HS-27A (cell line): ENCODE measurements at places on chromosomes 2 and 18.

- DNase-seq = no peak
These were observed 89.0 kb downstream of the KCTD1 start for GRCh38 chr18:26459340-26459739.

- no peak for DNase-seq
These were observed 17.4 kb upstream of the CTAGE1 start for GRCh38 chr18:22434973-22435608.

- DNase-seq = no peak
These were observed 12.8 kb downstream of the EFR3B start for GRCh38 chr2:25054720-25055119.

- DNase-seq = no peak
These were observed 1682.3 kb upstream of the PIK3C3 start for GRCh38 chr18:40272630-40273231.

GRCh38 chr2:4336864-4337263 lies 633.5 kb downstream of the DCDC2C start:
- DNase-seq = no peak

DNA sequence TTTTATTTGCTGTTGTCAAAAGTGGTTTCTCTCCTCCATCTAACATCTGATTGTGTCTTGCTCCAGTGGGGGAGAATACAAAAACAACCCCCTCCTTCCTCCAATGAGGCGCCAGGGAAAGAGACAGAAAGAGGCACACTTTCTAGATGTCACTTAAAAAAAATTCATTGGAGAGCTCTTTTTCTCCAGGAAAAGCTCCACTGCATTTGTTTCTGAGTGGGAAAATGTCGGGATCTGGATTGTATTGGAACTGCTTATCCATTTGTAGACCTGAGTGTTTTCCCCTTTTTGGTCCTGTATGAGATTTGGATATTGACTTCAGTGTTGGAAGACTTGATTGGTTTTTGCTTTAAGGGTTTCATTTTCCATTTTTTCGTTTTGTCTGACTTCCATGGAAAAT lies 995 bp downstream of the MBD5 start:
- no peak for DNase-seq

DNA sequence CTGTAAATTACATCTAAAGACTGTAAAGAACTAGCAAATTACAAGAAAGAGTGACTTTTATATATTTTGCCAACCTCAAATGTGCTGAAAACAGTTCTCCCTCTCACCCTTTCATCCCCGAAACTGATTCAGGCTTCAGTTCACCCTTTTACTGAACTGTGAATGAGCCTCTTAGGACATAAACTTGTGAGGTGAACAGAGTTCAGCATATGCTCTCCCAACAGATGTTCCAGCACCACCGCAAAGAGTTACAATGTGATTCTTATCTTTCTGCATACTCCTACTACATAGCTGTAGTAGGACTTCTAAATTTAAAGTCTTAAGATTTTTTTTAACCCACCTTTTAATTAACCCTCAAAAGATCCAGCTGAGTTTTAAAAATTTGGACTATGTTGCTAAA lies 1.2 kb upstream of the ZCCHC2 start:
- DNase-seq = no peak

- DNase-seq = no peak
These were observed 42.6 kb upstream of the HNRNPA3 start for GRCh38 chr2:177169810-177170514.

DNA sequence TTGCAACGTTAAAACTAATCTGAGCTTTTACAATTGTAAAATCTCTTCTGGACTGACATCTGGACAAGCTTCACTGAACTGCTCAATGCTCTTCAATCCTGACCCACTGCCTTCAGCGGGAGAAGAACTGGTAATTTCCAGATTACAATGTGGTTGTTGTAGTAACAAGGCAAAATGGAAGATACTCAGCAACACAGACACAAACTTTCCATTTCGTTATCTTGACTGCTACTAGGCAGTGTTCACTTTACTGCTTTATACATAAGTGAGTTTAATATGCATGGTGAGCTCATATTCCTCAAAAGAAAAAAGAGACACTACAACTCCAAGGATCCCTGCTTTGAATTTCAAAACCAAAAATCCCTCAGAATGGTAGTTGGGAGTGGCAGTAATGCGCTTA lies 51.9 kb downstream of the GRB14 start:
- DNase-seq = no peak

GRCh38 chr18:48866028-48866733 lies 84.6 kb downstream of the SMAD7 start:
- DNase-seq = no peak

- DNase-seq = no peak
These were observed 61.2 kb upstream of the SLC39A10 start for GRCh38 chr2:195595825-195596224.

DNA sequence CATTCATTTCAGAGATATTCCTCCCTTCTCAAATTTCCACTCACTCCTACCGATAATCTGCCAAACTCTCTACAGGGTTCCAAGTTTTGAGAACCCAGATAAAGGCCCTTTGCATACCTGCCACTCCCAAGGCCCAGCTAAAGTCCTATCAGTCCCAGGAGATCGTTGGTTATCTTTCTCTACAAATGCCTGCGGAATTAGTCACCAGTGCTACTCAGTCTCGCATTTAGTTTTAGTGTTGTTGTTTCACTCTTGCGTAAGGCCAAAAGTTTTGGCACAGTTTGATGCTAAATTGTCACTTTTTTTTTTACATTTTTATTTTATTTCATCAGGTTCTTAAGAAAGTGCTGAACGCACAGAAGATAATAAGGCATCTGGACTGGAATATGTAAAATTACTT lies 29.2 kb upstream of the SETBP1 start:
- DNase-seq = peak; percentile 92

GRCh38 chr2:73972846-73973245 lies 11.9 kb upstream of the TET3 start:
- DNase-seq = no peak

DNA sequence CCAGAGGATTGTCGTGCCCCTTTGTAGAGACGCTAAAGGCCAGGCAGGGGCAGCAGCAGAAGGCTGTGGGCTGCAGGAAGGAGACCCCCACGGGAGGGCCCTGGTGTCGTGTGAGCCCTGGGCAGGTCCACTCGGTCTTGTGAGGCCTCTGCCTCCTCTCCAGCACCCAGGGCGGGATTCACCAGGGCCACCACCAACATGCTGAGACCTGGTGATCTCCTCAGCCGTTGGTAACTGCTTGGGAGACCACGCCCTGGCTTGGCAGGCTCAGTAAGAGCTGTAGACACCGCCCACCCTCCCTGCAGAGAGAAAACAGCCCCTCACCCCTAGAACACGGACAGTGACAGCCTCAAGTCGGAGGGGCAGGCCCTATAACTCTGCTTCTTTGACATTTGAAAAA lies 21.1 kb downstream of the MBP start:
- DNase-seq = no peak

GRCh38 chr2:172811027-172811426 lies 75.4 kb downstream of the RAPGEF4 start:
- no peak for DNase-seq

DNA sequence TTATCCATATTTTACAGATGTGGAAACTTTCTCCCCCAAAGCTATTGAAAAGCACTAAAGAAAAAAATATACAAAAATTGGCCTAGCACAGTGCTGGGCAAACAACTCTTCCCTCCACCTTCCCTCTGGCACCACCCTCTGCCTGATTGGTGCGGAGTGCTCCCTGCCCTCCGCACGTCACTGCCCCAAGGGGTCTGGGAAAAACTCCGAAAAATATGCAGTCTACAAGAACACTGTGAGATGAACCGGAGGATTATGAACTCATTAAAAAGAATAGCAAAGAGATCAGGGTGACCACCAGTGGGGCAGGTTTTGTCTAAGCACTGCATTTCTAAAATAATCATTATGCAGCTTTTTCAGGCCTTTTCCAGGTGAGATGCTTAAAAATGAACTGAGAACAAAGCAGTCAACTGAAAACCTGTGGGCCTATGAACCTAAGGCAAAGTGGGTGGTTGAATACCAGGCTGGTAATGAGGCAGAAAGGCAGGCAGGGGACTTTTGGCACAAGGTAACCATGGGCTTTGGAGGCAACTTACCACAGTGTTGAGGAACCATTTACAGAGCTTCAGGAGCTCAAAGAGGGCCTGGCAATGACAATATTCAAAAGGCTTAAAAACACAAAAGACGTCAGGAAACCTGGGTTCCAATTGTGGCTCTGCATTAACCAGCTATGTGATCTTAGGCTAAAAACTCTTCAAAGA lies 57.5 kb downstream of the AAK1 start:
- DNase-seq = no peak

- no peak for DNase-seq
These were observed 36.5 kb upstream of the SLC39A10 start for GRCh38 chr2:195620501-195620900.
